Stimulated activated CD4-positive, alpha-beta T cell treated with anti-CD3 and anti-CD28 coated beads, Interleukin-2, amount 100 ng/mL, for 48 hours (primary cell): ENCODE measurements at places on chromosomes 11 and 22.

DNA sequence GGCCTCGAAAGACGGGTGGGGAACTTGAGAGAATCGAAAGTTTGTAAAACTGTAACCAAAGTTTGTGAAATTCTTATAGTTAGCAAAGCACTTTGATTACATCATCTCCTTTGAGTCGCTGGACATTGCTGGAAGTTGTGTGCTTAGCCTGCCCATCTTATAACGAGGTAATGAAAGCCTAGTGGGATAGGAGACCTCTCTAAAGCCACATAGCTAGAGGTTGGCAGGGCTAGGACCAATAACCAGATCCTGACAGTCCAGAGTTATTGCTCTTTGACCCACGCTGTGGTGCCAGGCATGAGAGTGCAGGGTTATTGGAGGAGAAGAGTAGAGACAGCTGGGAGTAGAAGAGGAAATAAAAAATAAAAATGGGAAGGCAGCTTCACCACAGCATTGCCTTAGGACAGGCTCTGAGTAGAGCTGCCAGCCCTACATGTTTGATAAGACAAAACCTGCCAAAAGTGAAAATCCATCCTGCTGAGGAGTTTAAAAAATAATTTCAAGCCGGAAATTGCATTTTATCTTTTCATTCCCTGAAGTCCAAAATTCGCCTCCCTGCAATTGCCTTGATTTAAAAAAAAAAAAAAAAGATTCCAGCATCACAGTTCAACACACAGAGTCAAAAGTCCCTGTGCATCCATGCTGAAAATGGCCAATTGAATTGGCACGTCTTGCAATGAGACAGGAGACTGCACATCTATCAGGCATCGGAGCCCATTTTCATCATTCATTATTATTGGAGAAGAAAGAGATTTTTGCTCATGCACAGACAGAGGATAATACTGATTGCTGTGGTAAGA is 225.5 kb upstream of the POU2AF2 start:
- no peak for DNase-seq

- DNase-seq, result no peak
These were observed 24.7 kb downstream of the GTPBP1 start for GRCh38 chr22:38730411-38730871.

GRCh38 chr11:281486-282161 is 3.4 kb downstream of the NLRP6 start:
- DNase-seq, result no peak

GRCh38 chr11:20024172-20024935 is 135.9 kb downstream of the DBX1 start:
- DNase-seq, result no peak

DNA sequence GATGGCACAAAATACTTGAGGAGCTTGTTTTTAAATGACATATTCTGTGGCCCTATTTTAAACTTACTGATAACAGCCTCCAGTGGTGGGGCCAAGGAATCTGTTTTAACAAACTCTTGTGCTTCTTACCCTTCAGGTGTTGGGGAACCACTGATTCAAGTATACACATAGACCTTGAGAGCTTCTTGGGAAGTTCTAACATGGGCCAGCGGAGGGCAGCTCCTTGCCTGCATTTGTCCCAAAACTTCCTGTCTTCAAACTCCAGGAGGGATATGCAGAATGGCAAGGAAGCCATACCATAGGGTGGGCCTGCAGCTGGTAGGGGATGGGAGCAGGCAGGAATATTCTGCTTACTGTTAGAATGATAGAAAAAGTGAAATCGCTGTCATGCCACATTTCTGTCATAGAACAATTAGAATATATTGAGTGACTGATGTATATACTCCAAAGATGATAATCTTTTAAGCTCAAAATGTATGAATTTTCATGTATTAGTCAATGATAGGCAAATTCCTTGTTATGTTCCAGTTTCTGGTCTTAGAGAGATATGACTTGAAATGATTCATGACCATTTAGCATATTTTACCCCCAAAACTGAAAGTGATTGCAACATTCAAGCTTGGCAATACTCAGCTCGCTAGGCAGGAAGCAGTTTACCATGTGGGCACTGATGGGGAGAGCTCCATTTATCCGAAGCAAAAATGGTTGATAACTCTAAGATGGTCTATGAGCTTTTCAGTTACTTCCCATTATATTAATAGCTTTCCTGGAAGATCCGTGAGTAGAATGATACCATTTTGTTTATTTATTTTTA is 9.2 kb downstream of the EXT2 start:
- no peak for DNase-seq

DNA sequence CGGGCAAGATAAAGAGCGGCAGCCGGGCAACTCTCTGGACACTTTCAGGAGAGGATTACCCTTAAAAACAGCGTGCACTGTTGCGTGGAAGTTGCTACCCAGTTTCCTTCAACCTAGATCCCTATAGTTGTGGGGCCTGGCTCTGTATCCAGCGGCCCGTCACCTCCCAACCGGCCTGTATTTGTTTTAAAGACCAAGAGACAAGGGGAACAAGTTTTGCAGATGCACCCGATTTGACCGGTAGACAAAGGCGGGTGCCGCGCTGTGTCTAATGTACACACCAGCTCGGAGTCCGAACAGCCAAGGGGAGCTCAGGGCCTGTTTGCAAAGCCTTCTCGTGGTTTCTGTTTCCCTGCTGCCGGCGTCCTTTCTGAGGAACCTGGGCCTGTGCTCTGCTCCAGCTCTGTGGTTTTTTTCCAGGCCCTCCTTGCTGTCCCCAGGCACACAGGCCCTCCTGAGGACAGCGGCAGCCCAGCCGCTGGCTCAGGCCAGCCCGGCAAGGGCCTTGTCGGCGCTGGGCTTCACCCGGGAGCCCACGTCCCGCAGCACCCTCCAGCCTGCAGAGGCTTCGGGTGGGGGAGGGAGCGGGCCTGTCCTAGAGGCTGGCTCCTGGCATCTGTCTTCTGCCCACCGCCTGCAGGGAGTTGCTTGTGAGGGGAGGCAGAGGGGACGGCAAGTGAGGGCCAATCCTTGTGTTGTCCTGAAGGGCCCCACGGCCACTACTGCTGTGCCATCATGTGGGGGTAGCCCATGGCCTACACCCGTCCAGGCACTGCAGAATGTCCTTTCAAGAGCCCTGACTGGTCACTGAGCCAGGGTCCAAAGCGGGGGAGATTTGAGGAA is 1.4 kb downstream of the TBX1 start:
- DNase-seq, result no peak

DNA sequence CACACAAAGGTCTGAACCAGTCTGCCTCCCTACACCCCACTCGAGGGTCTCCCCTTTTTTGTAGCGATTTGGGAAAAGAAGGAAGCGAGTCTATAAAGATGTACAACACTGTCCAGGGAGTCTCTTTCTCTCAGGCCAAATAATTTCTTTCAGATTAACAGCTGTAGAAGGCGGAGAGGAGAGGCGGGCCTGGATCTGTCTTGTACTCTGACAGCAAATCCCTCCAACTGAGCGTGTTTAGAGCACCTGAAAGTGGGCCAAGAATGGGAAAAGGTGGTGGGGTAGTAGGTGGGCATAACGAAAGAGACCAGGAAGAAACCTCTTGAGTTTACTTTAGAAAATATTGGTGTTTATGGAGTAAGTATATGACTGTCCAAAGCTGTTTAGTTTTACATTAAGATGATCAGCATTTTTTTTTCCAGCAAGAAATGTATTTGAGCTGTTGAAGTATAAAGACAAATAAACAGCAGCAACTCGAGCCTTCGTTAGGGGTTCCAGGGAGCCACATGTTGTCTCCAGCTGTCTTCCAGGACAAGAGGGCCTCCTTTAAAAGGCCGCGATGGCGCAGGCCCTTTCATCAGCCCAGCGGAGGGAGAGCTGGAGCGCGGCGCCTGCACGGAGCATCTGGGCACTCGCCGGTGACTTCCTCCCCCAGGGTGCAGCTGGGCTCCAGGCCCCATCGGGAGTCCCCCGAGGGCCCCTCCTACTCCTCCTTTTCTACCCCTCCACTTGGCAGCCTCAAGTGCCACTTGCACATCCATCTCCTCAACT is 34.9 kb downstream of the SCUBE1 start:
- no peak for DNase-seq

DNA sequence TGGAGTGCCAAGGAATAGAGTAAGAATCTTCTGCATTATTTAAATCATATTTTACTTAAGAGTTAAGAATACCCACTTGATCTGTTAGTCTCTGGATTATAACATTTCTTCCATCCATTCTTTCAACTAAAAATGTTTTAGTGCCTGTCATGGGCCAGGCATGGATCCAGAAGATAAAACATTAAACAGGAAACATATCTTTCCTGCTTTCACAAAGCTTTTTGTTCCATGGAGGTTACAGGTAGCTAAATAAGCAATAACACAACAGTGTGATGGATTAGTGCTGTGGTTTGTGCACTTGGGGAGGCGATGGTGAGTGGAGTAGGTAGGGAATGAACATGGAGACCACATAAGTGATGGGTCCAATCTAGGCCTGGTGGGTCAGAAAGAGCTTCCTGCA is 258.5 kb downstream of the DDX10 start:
- no peak for DNase-seq

DNA sequence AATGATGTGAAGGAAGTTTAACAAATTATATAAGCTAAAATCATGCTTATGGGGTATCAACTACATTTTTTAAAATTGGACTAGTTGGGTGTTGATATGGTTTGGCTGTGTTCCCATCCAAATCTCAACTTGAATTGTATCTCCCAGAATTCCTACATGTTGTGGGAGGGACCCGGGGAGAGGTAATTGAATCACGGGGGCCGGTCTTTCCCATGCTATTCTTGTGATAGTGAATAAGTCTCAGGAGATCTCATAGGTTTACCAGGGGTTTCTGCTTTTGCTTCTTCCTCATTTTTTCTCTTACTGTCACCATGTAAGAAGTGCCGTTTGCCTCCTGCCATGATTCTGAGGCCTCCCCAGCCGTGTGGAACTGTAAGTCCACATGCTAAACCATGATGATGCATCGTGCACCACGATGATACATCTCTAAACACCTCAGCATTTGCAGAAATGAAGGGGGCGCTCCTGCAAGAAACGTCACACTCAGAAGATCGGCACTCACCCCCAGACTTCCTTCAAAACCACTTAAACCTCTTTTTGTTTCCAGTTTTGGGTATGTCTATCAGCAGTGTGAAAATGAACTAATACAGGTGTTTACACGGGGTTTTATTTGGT is 340.0 kb downstream of the SHANK2 start:
- no peak for DNase-seq

- DNase-seq, result no peak
These were observed 101.0 kb downstream of the PGR start for GRCh38 chr11:101028644-101029043.

DNA sequence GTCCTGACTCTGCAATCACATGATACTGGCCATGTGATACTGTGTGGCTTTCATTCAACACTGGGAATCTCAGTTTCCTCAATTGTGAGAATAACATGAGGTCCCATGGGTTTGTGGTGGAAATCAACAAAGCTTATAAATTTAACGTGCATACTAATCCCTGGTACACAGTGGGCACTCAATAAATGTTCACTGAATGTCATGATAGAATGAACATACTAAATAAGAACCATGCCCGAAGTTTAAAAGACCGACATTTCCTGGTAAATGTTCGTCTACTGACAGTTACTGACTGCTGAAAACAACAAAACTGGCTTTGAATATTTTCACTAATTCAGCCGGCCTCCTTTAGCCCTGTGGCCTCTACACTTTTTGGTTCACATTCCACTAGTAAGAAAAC is 62.3 kb upstream of the CCT8L2 start:
- DNase-seq, result no peak

- DNase-seq, result no peak
These were observed 2.1 kb downstream of the SMIM38 start for GRCh38 chr11:69157822-69158231.

DNA sequence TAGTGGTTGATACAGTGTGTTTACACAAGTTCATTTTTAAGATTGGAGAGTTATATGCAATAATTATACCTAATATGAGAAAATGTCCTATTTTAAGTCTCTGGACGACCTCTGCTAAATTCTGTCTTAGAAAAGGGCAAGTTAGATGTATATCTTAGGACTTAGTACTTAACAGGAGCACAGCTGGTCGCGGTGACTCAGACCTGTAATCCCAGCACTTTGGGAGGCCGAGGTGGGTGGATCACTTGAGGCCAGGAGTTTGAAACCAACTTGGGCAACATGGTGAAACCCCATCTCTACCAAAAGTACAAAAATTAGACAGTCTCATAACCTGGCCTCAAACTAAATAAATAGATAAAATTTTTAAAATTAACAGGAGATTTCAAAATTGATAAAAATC is 27.2 kb downstream of the BSX start:
- DNase-seq, result no peak

GRCh38 chr22:29217827-29218757 is 12.4 kb downstream of the EMID1 start:
- no peak for DNase-seq

- DNase-seq, result no peak
These were observed at the start of gene TENM4 for GRCh38 chr11:79440571-79441460. TSS of gene TENM4 (minus strand) at chr11:79441030. CDS start at chr11:79069944, 371,086 bp downstream.

DNA sequence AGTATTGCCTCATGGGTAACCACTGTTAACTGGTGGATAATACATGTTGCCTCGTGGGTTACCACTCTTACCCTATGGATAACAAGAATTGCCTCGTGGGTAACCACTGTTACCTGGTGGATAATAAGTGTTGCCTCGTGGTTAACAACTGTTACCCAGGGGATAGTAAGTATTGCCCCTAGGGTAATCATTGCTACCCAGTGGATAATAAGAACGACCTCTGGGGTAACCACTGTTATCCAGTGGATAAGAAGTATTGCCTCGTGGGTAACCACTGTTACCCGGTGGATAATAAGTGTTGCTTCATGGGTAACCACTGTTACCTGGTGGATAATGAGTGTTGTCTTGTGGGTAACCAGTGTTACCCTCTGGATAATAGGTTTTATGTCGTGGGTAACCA is 28.1 kb upstream of the NXPE4 start:
- DNase-seq, result no peak

DNA sequence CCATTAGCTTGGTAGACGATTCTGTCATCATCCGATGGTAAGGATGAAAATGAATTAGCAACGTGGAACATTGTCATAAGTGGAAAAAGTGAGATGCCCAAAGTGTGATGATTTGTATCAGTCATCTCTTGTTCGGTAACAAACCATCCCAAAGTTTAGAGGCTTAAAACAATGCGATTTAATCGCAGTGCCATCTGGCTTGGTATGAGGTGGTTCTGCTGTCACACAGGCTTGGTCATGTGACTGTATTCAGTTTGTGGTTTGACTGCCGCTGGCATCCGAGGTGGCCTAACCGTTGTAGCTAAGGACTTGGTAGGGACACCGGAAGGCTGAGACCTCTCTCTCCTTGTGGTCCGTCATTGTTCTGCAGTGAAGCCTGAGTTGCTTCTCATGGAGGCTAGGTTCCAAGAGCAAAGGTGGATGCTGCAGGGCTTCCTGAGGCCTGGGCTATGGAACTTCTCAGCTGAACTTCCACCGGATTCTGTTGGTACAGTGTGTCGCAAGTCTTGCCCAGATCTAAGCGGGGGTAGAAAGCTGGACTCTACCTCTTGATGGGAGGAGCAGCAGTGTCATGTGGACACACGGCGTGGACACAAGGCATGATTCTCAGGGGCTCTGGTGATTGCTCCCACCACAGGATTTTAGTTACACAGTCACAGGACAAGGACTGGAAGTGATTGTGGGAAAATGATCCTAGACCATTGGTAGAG is 36.3 kb downstream of the BCR start:
- DNase-seq, result peak; percentile 28

DNA sequence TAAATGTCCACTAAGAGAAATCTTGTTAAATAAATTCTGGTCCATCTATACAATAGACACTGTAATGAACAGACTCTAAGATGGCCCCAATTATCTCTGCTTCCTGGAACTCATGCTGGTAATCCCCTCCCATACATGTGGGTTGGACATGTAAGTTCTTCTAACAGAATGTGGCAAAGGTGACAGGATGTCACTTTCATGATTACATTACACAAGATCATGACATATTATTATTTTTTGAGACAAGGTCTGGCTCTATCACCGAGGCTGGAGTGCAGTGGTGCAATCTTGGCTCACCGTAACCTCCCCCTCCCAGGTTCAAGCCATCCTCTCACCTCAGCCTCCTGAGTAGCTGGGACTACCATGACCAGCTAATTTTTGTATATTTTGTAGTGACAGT is 14.6 kb upstream of the NDUFC2 start:
- DNase-seq, result no peak
